ENCODE measurements at places on chromosomes 12 and 14. TPM values are rescaled to one million over a fixed set of nuclear protein-coding genes. Genes with fewer than 3 reads are reported as not detected.

Gene BCL7A
- polyA plus RNA-seq: 3.4 TPM

Gene PTGER2
- polyA plus RNA-seq: 0.65 TPM

Gene RPGRIP1
- polyA plus RNA-seq: 0.19 TPM

Gene GLIPR1L2
- polyA plus RNA-seq: 0.88 TPM

Gene ORMDL2
- 33.7 TPM for polyA plus RNA-seq

- DNase-seq: no peak
These were observed 268.8 kb downstream of the ADGRD1 start for GRCh38 chr12:131222329-131223139.

DNA sequence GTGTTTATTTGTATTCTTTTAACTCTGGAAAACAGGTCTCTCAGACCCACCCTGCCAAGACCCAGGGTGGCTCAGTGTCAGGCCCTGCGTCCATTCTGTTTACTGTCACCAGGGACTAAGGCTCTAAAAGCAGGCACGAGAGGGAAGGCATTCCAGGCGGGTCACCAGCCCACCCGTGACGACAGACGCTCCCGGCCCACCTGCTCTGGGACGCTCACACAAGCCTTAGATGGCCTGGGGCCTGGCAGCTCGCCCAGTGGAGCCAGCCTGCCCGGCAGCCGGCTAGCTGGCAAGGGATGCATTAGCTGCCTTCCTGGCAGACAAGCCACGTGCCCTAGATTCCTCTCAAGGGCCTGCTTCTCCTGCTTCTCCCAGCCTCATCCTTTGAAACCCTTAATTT, 9.2 kb upstream of the NUAK1 start:
- DNase-seq: peak; percentile 85

DNA sequence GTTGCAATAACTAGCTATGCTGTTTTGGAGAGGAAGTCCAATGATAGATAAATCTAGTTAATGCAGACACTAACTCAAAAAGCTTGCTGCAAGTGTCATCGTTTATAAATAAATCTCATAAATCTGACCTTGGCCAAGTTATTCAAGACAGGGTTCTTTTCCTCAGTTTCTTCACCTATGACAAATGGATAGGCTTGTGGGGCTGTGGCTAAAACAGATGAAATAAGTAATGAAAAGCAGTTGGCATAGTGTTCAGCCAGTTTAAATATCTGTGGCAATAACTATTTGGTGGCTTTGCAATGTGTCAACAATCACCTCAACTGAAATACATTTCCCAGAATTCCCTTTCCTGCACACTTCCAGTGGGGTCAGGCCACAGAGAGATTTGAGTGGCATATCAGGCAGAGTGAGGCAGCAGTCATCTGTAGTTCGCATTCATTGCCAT, 169.9 kb downstream of the DYRK2 start:
- DNase-seq: no peak

DNA sequence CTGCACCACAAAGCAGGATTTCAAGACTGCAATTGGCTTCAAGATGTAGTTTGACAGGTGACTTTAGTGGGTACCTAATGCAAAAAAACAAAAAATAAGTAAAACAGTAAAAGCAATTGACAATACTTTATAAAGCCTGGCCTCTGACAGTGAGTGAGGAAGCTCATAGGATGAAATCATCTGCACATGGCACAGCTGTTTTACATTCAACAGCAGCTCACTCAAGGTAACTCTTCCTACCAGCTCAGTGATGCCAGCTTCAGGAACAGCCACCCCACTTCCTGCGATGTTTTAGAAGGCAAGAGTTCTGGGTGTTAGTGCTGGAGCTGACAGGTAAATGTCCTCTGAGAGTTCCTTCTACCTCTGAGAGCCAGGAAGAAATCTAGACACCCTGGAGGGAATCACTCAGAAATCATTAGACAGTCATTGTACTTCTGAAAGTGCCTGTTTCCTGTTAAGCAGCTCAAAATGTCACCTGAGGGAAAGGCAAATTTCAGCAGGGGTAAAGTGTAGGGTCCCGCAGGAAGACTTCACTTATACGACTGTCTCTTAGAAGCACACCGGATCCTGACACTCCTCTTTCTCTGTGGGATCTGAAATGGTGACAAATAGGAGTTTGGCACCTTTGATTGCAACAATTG, 99.9 kb downstream of the FOXN3 start:
- no peak for DNase-seq

DNA sequence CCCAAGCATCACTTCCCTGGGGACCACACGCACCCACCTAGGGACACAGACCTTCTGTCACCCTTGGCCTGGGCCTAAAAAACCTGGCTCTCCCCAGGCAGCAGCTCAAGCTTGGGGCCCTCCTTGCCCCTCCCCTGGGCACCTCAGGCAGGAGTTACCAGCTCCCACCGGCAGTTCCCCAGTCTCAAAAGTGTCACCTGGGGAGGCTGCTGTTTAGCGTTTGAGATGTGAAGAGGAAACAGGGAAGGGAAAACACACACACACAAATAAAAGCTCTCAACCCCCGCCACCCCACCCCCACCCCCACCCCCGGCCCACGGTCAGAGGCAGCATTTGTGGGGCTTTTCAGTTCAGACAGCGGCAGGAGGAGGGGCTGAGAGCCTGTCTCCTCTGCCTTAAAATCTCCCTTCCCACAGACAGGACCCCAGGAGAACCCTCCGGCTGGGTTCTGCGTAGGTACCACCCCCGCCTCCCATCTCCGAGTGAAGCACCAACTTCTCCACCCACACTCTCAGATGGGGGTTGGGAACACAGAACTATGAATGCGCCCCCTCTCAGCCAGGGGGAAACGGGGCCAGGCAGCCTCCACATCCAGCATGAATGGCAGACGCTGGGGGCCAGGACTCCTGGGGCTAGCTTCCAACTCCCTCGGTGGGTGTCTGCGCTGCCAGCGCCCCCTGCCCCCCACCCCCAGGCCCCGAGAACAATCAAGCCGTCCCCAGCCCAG, 3.0 kb downstream of the NCOR2 start:
- DNase-seq: no peak

- no peak for DNase-seq
These were observed 122.0 kb upstream of the EGLN3 start for GRCh38 chr14:34072921-34073320.

All from heart right ventricle (tissue), 16 donors.